Iris pigment epithelial cell (primary cell): ENCODE measurements at places on chromosomes 12 and 14.

- no peak for DNase-seq
Measured at GRCh38 chr12:232731-233614, 19.0 kb upstream of the SLC6A12 start.

- DNase-seq, result no peak
Measured at GRCh38 chr12:49236423-49236822, 28.5 kb upstream of the TUBA1C start.

DNA sequence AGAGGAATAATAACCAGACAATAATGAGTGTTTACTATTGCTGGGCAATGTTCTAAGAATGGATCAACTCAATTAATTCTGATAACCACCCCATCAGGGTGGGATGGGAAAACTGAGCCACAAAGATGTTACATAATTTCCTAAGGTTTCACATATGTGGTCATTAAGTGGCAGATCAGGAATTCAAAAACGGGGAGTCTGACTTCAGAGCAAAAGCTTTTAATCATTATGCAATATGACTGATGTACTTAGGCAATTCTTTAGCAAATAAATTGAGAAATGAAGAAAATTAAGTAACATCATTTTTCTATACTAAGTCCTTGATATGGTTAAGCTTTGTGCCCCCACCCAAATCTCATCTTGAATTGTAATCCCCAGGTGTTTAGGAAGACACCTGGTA lies 53.4 kb downstream of the PLCZ1 start:
- DNase-seq, result peak; percentile 45

GRCh38 chr14:65184032-65184764 lies 81.9 kb upstream of the MAX start:
- DNase-seq, result peak; percentile 45

GRCh38 chr12:98644433-98644711 lies 216 bp downstream of the IKBIP start:
- DNase-seq, result no peak

DNA sequence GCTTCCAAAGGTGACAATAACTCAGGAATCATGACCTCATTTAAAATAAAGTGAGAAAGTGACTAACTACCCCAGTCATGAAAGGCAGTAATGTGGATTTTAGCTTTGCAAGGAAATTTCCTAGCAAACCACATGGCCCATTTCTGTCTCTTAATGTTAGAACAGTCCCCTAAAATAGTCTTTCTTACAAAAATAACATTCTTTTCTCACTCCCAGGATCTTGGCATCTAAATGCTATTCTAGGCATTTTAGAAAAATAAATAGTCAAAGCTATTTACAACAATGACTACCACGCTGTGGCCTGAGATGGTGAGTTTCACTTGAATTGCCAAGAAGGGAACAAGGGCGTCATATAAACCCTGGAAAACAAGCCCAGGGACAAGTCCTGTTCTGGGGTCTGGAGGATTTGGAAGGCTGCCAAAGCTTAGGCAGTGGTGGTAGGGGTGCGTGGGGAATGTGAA lies 101.2 kb upstream of the CCDC175 start:
- DNase-seq, result peak; percentile 88
